ENCODE measurements at places on chromosomes 12 and 14. TPM values are rescaled to one million over a fixed set of nuclear protein-coding genes. Genes with fewer than 3 reads are reported as not detected.
A peak's percentile ranks its signal among the peaks of the same experiment; 100 is the strongest.

DNA sequence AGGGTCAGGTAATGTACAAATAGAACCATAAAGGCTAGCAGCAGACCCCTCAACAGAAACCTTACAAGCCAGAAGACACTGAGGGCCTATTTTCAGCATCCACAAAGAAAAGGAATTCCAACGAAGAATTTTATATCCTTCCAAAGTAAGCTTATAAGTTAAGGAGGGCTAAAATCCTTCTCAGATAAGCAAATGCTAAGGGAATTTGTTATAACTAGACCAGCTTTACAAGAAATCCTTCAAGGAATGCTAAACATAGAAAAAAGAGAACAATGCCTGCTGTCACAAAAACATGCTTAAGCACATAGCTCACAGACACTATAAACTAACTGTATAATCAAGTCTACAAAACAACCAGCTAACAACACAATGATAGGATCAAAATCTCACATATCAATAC is 130.7 kb upstream of the RPL10L start:
- no peaks in the 10 kb centered on the region for H3K27me3 ChIP-seq
- no peak overlapping the region for H3K4me3 ChIP-seq
- H3K36me3 ChIP-seq: no peaks in the 10 kb centered on the region
- no peaks in the 10 kb centered on the region for H3K4me1 ChIP-seq

DNA sequence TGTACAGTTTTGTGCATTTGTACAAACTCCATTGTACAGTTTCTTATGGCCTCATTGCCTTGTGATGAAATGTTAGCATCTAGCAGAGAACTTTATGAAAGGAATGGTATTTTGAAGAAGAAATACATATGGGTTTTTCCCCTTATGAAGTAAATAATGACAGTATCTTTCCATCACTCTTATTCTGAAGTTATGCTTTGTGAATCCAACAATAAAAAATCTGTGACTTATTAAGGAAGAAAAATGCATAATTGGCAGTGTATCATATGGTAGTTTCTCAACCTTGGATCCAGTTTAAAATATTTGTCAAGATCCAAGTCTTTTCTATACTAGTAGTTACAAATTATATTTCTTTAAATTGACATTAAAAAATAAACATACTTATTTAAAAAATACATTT is 859.1 kb upstream of the FLRT2 start:
- DNase-seq: no peak
- no peaks in the 10 kb centered on the region for H3K36me3 ChIP-seq
- no peaks in the 10 kb centered on the region for H3K27me3 ChIP-seq
- H3K4me1 ChIP-seq: no peaks in the 10 kb centered on the region
- no peak overlapping the region for H3K27ac ChIP-seq
- H3K4me3 ChIP-seq: no peak overlapping the region

- H3K4me3 ChIP-seq: no peak overlapping the region
- no peaks in the 10 kb centered on the region for H3K27me3 ChIP-seq
- no peak for DNase-seq
Observed at GRCh38 chr12:104790296-104791125, 167.6 kb downstream of the SLC41A2 start.

GRCh38 chr12:89768586-89769482 is 60.2 kb upstream of the ATP2B1 start:
- DNase-seq: no peak
- H3K27me3 ChIP-seq: no peaks in the 10 kb centered on the region
- peak overlapping the region; percentile 20 for H3K27ac ChIP-seq
- H3K36me3 ChIP-seq: no peaks in the 10 kb centered on the region
- no peak overlapping the region for H3K4me3 ChIP-seq

GRCh38 chr12:98456576-98457573 is 58.5 kb upstream of the TMPO start:
- H3K27ac ChIP-seq: peak overlapping the region; percentile 48
- H3K36me3 ChIP-seq: no peaks in the 10 kb centered on the region
- no peak for DNase-seq
- H3K4me3 ChIP-seq: peak overlapping the region; percentile 37

INSM2 gene
- not detected for total RNA-seq

GRCh38 chr14:49924852-49925251 is 32.0 kb downstream of the ARF6 start:
- no peak overlapping the region for H3K27ac ChIP-seq
- H3K36me3 ChIP-seq: no peaks in the 10 kb centered on the region

Measured in breast epithelium (tissue), 4 donors.